ENCODE measurements at places on chromosomes 3 and 15. TPM values are rescaled to one million over a fixed set of nuclear protein-coding genes. Genes with fewer than 3 reads are reported as not detected.

DNA sequence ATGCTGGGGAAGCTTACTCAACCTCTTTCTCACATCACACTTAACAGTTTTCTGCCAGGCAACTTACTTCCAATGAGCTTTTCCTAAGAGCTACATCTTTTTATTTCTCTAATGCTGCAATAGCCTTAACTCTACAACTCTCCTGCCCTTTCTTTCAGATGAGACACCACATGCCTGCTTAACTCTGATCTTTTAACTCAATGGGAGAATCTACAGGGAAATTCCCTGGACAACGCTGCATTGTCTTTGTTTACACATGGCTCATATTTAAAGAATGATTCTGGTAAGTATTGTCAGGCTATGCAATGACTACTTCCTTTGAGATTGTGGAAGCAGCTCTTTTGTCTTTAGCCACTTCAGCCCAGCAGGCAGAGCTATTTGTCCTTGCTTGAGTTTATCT, 353.1 kb upstream of the BCHE start:
- peak; percentile 75 for DNase-seq

DNA sequence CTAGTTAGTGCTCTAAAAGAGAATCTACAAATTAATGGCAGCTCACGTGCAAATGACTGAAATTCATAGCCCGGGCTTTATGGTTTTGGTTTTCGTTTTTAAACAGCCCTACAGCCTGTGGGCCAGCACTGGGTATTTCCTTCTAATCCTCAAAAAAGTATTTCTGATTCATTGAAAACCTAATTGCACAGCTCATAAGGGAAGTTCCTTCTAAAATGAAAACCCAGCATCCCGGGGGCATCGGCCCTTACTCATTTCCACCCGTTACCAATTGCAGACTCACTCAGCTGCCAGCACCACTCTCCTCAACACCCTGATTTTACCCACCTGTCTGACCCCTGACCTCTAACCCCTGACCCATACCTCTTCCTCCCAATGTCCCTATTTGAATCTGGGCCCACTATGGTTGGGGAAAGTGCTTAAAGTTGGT, 59.5 kb upstream of the ZNF148 start:
- no peak for DNase-seq

DNA sequence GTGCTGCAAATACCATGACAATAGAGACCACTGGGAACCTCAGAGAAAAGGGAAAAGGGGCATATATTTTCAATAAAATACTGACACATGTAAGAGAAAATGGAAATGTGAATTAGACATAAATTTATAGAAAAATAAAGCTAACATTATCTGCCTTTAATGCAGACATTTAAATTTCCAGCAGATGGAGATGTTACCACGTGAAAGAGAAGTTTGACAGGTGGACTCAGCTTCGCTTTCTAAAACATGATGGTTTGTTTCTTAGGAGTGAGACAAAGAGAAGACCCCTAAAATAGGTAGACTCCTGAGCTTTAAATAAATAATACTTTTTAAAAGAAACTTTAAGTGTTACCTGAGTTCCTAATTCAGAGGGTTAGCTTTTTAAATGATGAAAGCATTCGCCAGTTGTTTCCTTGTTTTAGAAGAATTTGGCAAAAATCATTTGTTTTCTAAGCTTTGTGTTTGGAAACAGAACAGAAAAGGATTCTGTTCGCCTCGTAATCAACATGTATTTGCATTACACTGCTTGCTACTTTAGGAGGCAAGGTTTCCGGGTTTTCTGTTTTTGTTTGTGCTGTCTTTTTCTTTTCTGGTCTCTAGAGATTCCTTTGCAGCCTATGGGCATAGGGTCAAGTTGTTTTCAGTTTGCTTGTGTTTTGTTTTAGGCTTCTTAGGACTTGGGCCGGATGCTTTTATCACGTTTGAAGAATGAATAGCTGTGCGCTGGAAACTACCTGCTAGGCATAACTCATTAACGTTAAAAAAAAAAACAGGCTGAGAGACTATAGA, 271.4 kb downstream of the THSD4 start:
- no peak for DNase-seq

DNA sequence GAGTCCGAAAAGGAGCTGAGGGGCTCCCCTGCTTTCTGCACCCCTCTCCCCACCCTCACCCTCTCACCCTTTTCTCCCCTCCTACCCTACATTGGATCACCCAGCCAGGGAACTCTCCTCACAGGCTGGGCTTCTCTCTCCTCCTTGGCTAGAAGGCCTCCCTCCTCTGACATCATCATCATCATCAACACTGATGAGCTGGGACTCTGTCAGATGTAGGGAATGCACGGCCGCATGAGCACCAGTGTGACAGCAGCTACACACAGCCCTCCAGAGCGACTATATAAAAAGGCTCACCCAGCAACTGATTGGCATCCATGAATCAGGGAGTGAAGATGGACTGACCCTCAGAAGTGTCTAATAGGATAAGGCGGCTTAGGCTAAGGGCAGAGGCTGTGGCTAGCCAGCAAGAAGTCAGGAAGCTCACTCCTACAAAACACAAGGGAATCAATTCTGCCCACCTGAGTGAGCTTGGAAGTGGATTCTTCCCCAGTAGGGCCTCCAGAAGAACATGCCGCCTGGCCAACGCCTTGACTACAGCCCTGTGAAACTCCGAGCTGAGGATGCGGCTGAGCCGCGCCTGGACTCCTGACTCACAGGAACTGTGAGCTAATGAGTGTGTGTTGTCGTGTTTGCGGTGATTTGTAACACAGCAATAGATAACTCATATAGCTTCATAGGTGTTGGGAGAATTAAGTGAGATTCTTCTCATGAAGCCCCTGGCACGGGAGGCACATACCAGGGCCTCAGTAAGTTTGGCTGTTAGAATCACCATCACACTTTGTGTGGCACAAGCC, 147.6 kb downstream of the FAM43A start:
- peak; percentile 73 for DNase-seq

GRCh38 chr3:167318996-167319615, 61.0 kb downstream of the ZBBX start:
- no peak for DNase-seq

DNA sequence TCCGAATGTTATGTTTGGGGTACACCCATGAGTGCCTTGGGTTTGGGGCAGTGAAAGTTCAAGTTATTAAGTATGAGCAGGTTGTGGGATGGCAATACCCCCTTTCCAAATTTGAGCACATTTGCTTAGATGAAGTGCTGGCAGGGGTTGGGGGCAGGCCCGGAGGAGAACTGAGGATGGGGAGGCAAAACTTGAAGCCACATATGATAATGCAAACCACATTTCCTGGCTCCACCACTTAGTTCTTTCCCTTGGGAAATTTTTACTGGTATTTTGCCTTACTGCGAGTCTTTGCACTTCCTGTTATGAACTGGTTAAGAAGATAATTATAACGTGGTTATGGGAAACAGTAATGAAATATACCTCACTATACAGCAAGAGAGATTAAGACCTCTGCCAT, 336.0 kb upstream of the ONECUT1 start:
- no peak for DNase-seq

- DNase-seq, result no peak
Observed at GRCh38 chr3:78317774-78318173, 1277.9 kb downstream of the ROBO2 start.

- no peak for DNase-seq
Observed at GRCh38 chr3:52978109-52978754, 67.6 kb downstream of the SFMBT1 start.

DNA sequence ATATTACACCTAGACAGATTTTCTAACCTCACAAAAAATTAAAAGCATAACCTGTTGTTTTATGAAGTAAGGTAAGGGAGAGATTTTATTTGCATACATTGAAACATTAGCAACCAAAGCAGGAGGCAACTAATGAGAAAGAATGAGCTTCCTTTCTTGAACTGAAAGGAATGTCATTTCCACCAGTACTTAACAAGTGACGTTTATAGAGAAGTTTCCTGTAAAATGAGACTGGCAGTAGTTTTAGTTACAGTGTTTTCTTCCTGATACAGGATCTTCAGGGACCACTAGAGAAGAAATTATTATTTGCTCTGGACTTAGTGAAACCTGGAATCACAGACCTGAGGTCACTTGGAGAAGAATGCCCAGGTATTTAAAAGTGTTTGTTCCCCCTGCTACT, 27.4 kb upstream of the FRMD5 start:
- no peak for DNase-seq

DNA sequence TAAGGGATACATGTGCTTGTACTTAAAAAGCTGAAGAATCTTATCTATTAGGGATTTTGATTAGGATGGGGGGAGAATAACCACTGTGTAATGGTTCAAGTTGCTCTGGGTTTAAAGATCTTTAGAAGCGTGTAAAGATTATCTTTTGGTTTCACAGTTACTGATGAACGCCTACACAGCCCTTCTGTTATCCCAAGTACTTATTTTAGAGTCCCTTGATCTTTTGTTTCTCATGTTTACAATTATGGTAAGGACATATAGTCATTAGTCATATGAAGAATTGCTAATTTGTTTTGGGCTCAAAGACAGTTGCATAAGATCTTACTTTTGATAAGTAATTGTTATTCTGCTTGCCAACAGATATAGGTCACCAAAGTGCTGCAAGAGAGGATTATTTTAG, 160.1 kb downstream of the PLCL2 start:
- no peak for DNase-seq

DNA sequence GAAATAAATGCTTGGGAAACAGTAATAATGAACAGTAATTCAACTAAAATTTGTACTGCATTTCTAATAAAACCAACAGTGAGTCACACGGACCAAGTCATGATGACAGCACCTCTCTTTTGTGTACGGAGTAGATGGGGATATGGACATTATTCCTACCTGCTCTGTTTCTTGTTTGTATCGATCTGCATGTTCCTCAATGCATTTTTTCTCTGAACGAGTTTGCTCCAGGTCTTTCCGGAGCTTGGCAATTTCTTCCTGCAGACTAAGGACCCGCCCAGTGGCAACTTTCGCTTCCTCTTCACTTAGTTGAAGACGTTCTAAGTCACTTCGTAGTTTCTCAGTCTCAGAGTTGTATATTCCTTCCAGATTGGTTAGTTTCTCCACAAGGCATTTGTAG, 74.4 kb upstream of the MYO5C start:
- DNase-seq, result no peak

The CATSPER2 gene
- 0.03 TPM for total RNA-seq

Data from HT1080 (cell line).